Fibroblast of skin of left biceps (primary cell): ENCODE measurements at places on chromosomes 7 and 10.

DNA sequence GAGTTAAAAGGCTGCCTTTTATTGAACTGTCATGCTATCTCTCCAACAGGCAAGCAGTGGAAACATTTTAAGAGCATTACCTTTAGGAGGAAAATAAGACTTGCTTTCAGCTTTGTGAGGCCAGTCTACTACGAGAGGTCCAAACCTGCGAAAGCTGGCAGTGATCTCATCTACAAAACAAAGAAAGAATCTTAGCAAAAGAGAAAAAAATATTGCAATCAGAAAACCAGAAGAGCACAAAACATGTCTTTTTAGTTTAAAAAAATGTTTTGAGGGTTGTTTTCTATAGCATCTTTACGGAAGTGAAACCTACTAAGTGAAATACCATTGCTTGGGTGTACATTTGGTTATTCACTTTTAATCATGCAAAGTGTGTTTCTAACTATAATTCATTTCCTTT lies 147.9 kb downstream of the CPEB3 start:
- no peak for DNase-seq

DNA sequence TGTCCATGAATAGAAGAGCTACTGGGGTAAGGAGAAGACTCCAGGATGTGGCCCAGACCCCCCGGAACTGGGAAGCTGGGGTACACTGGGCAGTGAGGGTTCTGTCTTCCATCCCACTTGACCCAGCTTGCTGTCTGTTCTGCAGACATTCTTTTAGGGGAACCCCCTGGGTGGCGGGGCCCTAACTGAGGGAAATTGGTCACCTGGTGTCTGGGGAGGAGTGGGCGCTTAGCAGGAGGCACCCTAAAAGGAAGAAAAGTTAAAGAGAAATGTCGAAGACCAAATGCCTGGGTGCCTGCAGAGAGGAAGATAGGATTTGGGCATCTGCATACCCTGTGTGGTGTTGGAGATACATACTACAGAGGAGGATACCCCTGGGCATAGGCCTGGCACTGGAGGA lies 1.0 kb downstream of the AP1S1 start:
- DNase-seq, result no peak

DNA sequence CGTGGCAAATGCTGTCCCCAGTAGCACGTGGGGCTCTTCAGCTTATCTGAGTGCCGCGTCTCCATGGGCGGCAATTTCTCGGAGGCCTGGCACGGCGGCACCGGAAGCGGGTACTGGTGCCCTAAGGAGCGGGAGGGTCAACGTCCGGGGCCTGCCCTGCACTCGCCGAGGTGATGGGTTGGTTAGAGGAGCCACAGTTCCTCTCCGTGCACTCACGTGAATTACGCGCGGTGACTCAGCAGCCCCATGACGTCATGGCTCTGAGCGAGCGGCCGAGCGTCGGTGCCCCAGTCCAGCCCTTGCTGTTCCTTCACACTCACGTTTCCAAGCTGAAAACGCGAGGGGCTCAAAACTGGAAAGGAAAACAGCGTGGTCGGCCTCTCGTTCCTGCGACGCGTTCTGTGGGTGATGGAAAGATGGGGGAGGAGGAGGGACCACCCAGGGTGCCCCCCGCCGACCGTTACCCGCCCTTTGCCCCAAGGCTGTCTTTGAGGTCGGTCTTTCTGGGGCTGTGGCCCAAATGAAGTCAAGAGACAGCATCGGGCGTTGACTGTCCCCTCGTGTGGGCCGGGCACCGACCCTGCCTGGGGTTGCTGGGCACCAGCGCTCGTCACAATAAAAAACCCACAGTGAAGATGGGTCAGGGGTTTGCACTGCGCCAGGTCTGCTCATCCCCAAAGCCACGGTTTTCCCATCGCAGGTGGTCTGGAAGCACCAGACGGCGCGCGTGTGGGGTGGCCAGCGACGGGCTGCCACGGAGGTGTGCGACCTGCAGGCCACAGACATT lies 70.4 kb upstream of the CFAP46 start:
- DNase-seq, result no peak

- peak; percentile 76 for DNase-seq
Observed at GRCh38 chr10:116974456-116975005, 30.5 kb downstream of the SHTN1 start.

GRCh38 chr10:127561647-127562046 lies 12.5 kb downstream of the NPS start:
- DNase-seq, result no peak

- no peak for DNase-seq
Observed at GRCh38 chr10:96764425-96765060, 44.2 kb upstream of the PIK3AP1 start.

- peak; percentile 50 for DNase-seq
Observed at GRCh38 chr10:73576178-73576889, 14.8 kb downstream of the USP54 start.

- DNase-seq, result peak; percentile 6
Observed at GRCh38 chr7:87797798-87798403, 78.3 kb downstream of the SLC25A40 start.

GRCh38 chr7:142508251-142508650 lies 241.0 kb upstream of the PRSS1 start:
- no peak for DNase-seq

- DNase-seq, result no peak
Observed at GRCh38 chr10:21516242-21517131, 9.0 kb downstream of the SKIDA1 start.

GRCh38 chr7:3451701-3452100 lies 150.6 kb downstream of the SDK1 start:
- no peak for DNase-seq

GRCh38 chr7:92732316-92733036 lies 103.9 kb downstream of the CDK6 start:
- no peak for DNase-seq

DNA sequence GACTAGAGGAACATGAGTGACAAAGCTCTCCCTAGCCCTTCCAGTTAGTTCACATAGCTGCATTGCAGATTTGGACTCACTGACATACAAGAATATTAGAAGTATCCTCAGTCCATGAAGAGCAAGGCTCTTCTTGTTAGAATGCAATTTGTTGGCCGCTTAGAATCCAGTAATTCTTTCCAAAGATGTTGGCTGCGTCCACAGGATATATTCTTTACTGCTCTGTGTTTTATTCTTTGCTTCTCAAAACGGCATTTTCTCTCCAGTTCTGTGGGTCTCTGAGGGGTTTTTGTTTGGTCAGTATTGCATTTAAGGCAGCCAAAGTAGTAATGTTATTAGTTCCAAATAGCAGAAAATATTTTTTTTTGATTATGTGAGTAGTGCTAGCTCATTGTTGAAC lies 588.6 kb downstream of the DNAJB9 start:
- DNase-seq, result no peak

GRCh38 chr10:24047176-24047575 lies 161.8 kb upstream of the KIAA1217 start:
- no peak for DNase-seq

DNA sequence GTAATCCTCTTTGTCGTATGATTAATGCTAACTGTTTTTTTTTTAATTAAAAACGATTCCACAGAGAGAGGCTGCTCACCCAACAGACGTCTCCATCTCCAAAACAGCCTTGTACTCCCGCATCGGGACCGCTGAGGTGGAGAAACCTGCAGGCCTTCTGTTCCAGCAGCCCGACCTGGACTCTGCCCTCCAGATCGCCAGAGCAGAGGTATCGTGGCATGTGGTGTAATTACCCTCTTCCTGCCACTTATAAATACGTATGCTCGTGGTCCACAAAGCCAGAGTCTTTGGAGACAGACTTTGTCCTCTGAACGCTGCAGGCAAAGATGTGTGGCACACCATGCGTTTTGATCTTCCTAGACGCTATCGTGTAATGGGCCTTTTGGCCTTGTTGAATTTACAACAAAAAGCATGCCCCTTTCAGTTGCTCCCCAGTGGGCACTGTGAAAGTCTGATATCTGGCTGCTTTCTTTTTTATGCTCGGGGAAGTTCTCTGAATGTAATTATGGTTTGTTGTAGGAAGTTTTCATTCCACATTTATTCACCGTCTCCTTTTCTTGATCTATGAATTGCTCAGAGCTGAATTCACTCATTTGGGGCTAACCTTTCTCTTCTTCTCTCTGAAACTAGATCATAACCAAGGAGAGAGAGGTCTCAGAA lies 33.6 kb upstream of the BTBD16 start:
- no peak for DNase-seq

DNA sequence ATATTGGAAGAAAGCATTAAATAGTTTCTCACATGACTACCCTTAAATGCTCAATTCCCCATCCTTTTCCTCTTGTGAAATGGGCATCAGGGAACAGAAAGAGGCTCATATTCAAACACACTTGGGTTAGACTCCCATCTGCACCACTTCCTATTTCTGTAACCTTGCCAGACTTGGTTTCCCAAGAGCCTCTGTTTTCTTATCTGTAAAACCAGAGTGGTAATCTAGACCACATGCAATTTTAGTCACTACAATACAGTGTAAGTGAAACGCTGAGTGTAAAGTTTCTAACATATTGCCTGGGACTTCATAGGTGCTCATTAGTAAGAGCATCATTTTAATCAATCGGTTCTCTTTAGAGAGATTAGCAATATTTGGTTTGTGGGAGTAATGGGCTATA lies 136.3 kb downstream of the SORCS1 start:
- DNase-seq, result no peak

GRCh38 chr10:94274142-94274787 lies 88.5 kb downstream of the NOC3L start:
- DNase-seq, result no peak

GRCh38 chr10:74921744-74922143 lies 95.3 kb downstream of the KAT6B start:
- no peak for DNase-seq

DNA sequence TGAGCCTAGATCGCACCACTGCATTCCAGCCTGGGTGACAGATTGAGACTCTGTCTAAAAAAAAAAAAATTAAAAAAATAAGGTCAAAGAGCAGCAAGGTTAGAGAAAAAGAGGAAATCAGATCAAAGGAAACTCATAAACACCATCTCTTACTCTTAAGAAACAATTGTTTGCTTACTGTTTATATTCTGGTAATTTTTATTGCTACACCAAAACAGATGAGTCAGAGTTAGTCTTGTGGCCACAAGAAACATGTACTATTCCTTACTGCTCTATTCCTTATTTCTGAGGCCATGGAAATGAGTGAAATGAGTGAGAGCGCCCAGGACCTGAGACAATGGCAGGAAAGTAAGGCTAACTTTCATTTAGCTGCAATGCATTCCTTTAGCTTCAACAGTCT lies 387.3 kb downstream of the HPSE2 start:
- DNase-seq, result no peak

DNA sequence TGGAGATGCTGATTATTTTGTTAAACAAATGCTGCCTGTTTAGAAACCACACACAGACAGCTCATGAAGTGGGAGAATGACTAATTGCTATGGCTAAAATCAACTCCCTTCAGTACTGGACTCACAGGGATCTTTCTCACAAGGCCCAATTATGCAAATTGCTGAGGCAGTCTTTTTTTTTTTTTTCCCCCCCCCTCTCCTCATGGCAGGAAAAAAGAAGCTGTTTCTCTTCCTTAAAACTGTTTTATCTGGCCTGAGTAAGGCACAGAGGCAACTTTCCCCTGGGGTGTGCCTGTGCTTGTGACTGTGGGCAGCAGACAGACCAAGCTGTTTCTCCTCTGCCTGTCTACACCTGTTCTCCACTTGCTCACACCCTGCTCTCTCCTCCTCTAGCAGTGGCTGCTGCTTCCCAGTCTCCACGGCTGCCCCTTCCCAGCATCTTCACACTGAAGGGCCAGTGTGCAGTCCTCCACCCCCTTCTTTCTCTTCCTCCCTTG lies 65.4 kb upstream of the STEAP1B start:
- no peak for DNase-seq

- no peak for DNase-seq
Observed at GRCh38 chr10:84205049-84205852, 10.9 kb downstream of the CDHR1 start.

DNA sequence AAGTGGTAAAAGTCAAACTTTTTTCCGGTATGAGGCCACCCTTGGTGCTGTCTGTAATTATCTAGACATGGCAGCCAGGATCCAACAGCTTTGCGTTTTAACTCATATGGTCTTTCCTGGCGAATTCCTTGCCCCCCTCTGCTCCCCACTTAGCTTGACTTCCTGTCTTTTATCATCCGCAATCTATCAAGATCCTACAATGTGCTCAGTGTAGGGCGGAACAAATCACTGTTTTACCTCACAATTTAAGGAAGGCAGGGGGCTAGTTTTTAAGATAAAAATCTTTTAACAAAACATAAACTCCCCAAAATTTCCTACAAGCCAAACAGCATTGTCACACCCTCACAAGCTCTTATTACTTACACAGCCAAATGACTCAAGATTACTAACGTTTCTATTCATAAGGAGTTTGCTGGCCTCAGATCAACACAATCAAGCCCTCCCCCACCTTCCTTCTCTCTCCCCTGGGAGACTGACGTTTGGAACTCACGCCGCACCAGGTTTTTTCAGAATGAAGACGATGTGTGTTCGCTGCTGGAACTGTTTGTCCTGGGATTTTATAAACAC lies 1.3 kb upstream of the CDK14 start:
- DNase-seq, result peak; percentile 61

- DNase-seq, result peak; percentile 41
Observed at GRCh38 chr10:27525819-27526218, 21.7 kb downstream of the RAB18 start.

GRCh38 chr10:58275261-58275660 lies 6.3 kb downstream of the CISD1 start:
- no peak for DNase-seq
